A549 treated with ZK216348 at 1 μM for 4 hours (cell line): ENCODE measurements at places on chromosomes 1 and 21. TPM values are rescaled to one million over a fixed set of nuclear protein-coding genes. Genes with fewer than 3 reads are reported as not detected.

The GPR52 gene
- total RNA-seq = 0.13 TPM in 1 of 5 replicates, not detected in the others

The RGS4 gene
- 0.21 to 0.31 TPM in 2 of 5 replicates, not detected in the others for total RNA-seq

The RNU1-1 gene
- total RNA-seq = not detected in 5 replicates

The PLPPR5 gene
- not detected in 5 replicates for total RNA-seq

The CHIA gene
- not detected in 5 replicates for total RNA-seq

The RGS13 gene
- not detected in 5 replicates for total RNA-seq

The ADGRL2 gene
- total RNA-seq = 7.3 to 10.7 TPM (median 9.2 TPM) in 5 replicates

The ENTREP3 gene
- 20.0 to 40.0 TPM (median 36.8 TPM) in 5 replicates for total RNA-seq

The DNASE2B gene
- total RNA-seq = not detected in 5 replicates

The TEDDM1 gene
- not detected in 5 replicates for total RNA-seq

The LAMC2 gene
- total RNA-seq = 20.9 to 28.8 TPM (median 22.7 TPM) in 5 replicates

The ADAMTS5 gene
- total RNA-seq = not detected in 5 replicates

The GBP2 gene
- total RNA-seq = 0.53 to 1.4 TPM (median 0.85 TPM) in 5 replicates

The FALEC gene
- total RNA-seq = not detected in 5 replicates

The PEAR1 gene
- total RNA-seq = 5.4 to 12.1 TPM (median 9.3 TPM) in 5 replicates

The GUCA2B gene
- total RNA-seq = 0.42 TPM in 1 of 5 replicates, not detected in the others

The SV2A gene
- total RNA-seq = 0.06 to 0.15 TPM (median 0.09 TPM) in 5 replicates

The RPS6KA1 gene
- 14.8 to 17.9 TPM (median 16.5 TPM) in 5 replicates for total RNA-seq

The ZFP69B gene
- total RNA-seq = 1.5 to 3.0 TPM (median 1.8 TPM) in 5 replicates

The OPRD1 gene
- 0.02 to 0.08 TPM (median 0.03 TPM) in 5 replicates for total RNA-seq

The TDRD5 gene
- total RNA-seq = 0.04 to 0.14 TPM (median 0.07 TPM) in 4 of 5 replicates, not detected in the other

The DR1 gene
- total RNA-seq = 26.7 to 41.8 TPM (median 33.9 TPM) in 5 replicates

The PRKAB2 gene
- 7.7 to 13.3 TPM (median 11.1 TPM) in 5 replicates for total RNA-seq

The PDC gene
- not detected in 5 replicates for total RNA-seq

The NIBAN1 gene
- total RNA-seq = 0.68 to 1.6 TPM (median 1.0 TPM) in 5 replicates

The SLC5A9 gene
- not detected in 5 replicates for total RNA-seq

The RBM34 gene
- total RNA-seq = 54.1 to 74.8 TPM (median 64.5 TPM) in 5 replicates

The B3GALT5 gene
- 0.12 to 0.29 TPM (median 0.22 TPM) in 5 replicates for total RNA-seq

The CFHR1 gene
- total RNA-seq = 0.14 to 0.35 TPM (median 0.25 TPM) in 4 of 5 replicates, not detected in the other

The PADI2 gene
- 1.1 to 1.3 TPM (median 1.1 TPM) in 5 replicates for total RNA-seq

The PINK1 gene
- total RNA-seq = 21.9 to 42.7 TPM (median 37.3 TPM) in 5 replicates

The STXBP3 gene
- total RNA-seq = 12.5 to 25.6 TPM (median 19.7 TPM) in 5 replicates

The ELAPOR1 gene
- 0.38 to 0.87 TPM (median 0.52 TPM) in 5 replicates for total RNA-seq

The CBS gene
- 11.5 to 12.9 TPM (median 11.9 TPM) in 5 replicates for total RNA-seq

The SELL gene
- 0.19 to 0.45 TPM (median 0.22 TPM) in 4 of 5 replicates, not detected in the other for total RNA-seq

The KLHDC7A gene
- 1.1 to 2.3 TPM (median 1.5 TPM) in 5 replicates for total RNA-seq

The A3GALT2 gene
- not detected in 5 replicates for total RNA-seq

The BTBD19 gene
- 2.0 to 3.4 TPM (median 3.2 TPM) in 5 replicates for total RNA-seq
